ENCODE measurements at places on chromosomes 6 and 20.

DNA sequence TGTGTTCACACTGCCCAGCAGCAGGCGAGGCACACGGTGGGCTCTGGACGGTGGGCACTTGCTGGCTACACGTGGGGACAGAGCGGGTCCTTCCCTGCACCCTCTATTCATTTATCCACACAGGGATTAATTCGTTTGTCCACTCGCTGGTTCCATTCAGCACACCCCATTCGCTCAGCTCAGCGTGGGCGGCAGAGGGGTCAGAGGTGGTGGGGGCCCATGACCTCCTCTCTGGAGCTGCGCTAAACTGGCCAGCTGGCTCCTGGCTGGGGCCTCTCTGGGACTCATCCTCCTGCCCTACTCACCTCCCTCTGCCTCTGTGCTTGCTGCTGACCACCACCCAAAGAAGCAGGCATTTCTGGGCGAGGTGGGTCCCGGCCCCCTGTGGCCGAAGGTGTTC is 21.4 kb upstream of the RBBP8NL start:
- DNase-seq, result no peak

DNA sequence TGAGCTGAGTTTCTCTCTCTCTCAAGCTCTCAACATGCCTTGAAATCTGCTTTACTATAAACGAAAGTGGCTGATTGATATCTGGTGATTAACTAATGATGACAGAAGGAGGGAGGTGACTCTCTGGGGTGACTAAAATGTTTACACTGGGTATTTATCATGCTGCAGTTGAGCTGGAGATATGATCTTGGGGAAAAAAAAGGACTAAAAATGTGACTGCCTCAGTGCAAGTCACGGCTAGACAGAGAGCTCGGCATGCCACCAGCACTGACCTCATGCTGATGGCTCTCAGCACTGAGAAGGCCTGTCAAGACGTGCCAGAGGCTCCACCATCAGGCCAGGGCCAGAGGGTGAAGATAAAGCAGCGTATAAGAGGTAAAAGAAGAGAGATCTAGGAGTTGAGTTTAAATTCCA is 103.1 kb upstream of the SPACA1 start:
- DNase-seq, result peak; percentile 68

DNA sequence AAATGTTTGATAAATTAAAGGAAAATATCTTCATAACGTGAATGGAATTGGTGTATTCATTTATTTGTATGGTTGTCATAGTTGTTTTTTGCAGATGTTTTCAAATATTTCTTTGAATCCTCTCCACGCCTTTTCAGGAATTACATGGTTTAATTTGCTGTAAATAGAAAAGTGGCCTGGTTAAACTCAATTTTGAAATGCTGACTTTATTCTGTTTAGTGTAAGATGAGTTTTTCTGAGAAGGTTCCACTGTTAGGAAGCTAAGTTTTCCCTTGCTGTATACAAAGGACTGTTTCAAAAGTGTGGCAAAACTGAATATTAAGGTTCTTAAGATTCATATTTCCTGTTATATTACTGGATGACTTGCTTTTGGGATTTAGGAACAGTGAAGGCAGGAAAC is 503 bp upstream of the ZC2HC1B start:
- DNase-seq, result no peak

DNA sequence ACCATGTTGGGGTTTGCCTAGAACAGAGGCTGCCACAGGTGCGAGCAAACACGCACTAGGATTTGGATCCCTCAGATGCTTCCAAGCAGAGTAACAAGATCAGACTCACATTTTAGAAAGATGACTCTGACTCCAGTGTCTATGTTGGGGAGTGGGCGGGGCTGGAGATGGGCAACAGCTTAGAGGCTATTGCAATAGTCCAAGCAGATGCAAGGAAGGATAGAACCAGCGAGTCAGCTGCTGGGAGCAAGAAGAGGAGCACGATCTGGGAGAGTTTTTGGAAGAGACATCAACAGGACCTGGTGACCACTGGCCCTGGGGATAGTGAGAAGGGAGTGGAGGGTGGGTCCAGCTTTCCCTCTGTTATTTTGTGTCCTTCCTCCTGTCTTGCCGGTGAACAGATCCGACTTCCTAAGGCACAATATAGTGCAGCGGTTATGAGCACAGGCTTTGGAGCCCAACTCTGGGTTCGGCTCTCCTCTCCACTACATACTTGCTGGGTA is 52.7 kb downstream of the FGD2 start:
- DNase-seq, result peak; percentile 55

GRCh38 chr20:5843054-5843592 is 92.9 kb downstream of the SHLD1 start:
- no peak for DNase-seq

DNA sequence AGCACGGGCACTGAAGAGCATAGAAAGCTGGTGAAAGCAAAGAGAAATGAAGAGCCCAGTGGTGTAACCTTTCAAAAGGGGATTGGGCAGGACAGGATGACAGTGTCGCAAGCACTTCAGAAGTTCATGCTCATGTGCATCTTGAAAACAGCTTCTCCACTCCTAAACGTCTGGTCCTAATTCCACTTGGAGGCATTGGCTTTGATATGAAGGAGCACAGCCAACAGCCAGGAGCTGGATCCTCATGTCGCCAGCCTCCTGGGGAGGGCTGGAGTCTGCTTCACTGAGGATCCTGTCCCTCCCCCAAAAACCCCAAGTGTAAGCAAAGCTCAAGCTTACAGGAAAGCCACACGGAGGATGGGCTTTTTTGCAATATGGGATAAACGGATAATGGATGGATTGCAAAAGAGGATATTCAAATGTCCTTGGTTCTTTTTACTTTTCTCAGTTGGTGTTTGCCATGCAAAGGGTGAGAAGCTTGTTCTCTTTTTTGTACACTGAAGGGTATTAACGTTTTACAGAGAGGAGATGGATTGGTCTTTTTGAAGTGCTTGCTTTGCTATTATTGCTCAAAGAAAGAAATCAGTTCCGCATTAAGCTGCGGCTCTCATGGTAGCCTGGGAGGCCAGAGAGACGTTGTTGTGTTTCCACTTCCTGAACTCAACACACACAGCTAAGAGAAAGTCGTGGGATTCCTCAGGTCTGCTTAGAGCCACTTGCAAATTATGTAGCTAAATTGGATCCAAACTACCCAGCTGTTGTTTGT is 92.2 kb downstream of the SIM1 start:
- no peak for DNase-seq

- DNase-seq, result peak; percentile 43
These were observed 45.3 kb upstream of the ZNF184 start for GRCh38 chr6:27517928-27518787.

- no peak for DNase-seq
These were observed 92.1 kb upstream of the NEDD9 start for GRCh38 chr6:11324453-11325015.

DNA sequence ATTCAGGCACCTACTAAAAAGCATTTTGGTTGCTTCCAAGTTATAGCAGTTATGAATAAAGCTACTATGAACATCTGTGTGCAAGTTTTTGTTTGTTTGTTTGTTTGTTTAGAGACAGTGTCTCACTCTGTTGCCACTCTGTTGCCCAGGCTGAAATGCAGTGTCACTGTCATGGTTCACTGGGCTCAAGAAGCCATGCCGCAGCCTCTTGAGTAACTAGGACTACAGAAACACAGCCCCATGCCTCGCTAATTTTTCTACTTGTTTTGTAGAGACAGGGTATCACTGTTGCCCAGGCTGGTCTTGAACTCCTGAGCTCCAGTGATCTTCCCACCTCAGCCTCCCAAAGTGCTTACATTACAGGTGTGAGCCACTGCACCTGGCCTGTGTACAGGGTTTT is 795.9 kb downstream of the EPHA7 start:
- no peak for DNase-seq

GRCh38 chr6:87180105-87180728 is 24.9 kb downstream of the ZNF292 start:
- no peak for DNase-seq

DNA sequence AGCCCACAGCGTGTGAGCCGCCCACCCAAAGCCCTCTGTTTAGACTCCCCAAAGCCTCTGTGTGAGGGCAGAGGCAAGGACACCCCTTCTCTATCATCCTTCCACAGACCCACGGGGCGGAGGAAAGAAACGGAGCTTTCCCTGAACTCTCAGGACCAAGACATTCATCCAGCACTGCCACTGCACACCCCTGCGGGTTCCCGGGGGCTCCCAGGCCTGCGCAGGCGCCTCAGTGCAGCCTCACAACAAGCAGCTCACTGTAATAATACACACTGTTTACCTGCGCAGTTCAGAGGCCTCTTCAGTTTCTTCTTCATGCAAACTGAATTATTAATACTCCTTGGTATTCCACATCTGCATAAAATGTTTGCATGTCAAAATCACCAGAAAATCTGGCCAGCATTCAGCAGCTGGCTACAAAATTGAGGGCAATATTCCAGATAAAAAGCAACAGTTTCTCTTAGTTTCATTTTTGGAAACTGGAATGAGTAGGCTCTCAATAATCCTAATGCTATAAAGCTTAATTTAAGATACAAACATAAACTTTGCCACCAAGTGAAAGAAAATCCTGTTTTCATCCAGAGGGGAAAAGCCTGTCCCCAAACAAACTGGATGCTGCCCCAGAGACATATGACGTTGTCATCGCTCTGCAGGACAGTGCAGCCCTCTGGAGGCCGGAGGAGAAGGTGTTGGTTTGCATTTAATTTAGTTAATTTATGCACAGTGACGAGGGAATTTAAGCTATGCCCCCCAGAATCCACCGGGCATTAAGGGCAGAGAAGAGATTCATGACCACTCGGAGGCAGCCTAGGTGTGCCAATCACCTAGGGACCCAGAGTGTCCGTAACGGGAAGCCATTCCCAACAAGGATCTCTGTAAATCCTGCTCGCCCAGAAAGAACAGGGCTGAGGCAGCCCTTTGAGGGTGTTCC is 45.3 kb downstream of the NINL start:
- peak; percentile 29 for DNase-seq

DNA sequence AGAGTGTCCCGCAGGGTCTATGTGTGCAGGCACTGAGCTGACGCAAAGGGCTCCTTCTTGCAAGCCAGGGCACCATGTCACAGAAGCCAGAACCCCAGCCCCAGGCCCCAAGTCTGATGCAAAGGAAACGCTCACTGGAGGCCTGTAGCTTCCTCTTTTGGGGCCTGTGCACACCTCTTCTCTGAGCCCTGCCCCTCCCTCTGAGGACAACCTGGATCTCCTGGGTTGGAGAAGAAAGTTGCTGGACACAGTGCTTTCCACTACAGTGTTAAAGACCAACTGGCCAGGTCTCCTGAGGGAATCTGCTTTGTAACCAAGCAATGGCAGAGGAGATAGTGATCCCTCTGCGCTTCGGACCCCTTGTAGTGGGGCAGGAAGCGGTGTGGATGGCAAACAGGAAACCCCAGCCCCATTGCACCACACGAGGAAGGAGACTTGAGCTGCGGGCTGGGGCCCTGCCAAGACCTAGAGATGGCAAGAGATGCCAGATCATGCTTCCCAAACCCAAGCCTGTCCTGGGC is 90.0 kb downstream of the PRND start:
- no peak for DNase-seq

DNA sequence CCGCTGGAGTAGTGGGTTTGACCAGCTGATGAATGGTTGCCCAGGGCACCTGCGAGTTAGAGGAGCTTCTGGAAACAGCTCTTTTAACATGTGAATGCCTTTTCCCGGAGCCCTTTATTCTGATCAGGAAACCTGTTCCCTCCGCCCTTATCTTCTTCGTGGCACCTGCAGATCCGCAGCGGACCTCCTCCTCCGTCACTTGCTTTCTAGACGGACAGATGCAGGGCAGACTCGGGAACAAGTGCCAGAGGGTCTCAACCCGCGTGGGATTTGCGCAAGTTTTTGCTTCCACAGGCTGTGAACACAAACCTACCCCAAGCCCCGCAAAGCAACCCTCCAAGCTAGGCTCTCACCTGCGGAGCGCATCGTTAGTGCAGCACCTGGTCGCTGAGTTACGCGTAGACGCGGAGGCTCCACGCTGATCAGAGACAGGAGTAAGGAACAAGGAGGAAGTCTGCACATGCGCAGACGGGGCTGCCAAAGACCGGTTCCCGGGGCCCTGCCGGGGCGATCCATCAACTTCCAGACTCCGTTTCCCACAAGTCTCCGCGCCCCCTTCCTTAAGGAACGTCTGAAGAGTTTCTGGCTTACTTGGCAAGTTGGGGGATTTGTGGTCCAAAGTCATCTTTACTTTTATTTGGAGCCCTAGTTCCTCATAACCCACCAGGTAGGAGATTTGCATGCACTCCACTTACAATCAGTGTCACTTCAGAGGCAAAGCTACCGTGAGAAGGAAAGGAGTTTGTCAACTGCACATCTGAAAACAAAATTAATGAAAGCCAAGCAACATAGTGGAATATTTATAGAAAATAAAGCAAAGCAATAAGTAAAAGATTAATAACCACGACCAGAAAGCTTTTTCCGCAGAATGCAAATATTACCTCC is 52.7 kb upstream of the ELMO2 start:
- DNase-seq, result no peak

DNA sequence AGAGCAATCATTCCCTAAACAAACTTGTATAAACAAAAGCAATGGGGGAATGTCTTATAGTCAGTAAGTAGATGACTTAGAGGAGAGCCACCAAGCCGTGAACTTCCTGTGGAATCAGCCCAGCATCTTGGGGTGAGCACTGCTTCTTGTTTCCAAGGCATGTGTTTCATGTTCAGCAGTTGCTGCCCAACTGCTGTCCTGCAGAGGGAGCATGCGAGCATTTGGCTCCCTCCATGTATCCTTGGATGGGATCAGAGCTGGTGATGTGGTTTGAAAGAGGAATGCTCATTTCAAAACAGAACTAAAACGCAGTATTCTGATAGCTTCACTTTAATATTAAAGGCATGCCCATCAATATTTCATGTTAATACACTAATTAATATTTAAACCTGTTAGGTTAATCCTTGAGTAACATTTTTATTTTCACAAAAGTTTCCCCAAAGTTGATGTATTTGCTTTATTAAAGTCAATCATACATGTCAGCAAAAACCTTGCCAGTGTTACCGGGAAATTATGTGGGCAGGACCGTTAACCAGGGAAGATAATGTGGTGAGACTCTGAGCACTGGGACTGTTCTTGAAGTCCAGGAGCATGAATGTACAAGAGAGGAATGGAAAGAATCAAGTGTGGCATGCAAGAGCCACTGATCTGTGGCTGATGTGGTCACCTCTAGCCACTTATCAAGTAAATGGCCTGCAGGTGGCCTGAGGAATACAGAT is 172.1 kb upstream of the GGTLC1 start:
- peak; percentile 3 for DNase-seq

- peak; percentile 97 for DNase-seq
These were observed 76.6 kb downstream of the SLX4IP start for GRCh38 chr20:10511509-10512251.

- DNase-seq, result no peak
These were observed 110.3 kb upstream of the BACH2 start for GRCh38 chr6:90406957-90407356.

DNA sequence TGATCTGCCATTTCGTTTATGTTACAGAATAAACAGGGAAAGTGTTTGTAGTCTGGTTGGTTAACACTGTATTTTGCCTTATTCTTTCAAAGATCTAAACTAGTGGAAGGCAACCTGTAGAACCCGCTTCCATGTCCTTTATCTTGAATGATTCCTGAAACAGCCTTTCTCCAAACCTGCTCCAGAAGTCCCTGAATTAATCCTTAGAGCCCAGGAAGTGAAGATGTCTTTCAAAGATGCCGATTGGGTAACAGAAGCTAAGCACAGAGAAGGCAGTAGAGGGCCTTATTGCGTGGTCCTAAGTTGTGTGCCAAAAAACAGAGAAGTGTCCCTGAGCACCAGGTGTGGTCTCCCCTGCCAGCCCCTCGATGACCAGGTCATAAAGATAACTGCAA is 19.2 kb upstream of the ZSCAN16 start:
- DNase-seq, result peak; percentile 20

Data from MCF 10A (cell line).